Mesenteric fat pad (tissue), 1 donor: ENCODE measurements at places on chromosomes 12 and 14. TPM values are rescaled to one million over a fixed set of nuclear protein-coding genes. Genes with fewer than 3 reads are reported as not detected.

KRT74 gene
- total RNA-seq = not detected

DNA sequence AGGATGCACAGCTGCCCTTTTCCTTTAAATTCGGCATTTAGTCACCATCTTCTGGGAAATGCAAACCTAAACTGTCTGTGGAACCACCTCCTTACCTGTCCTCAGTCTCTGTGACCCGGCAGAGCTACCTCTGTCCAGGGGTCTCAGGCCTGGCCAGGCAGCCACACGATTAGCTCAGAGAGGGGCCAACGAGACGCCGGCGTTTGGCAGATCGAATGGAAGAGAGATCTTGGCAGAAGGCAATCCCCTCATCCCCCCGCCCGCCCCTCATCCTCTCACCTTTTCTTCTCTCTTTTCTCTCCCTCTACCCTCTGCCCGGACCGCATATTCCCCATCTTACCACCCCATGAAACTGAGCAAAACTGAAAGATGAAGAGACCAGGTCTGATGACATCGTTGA lies 101.0 kb downstream of the PIWIL1 start:
- DNase-seq = peak; percentile 49

TRPV4 gene
- 3.5 TPM for total RNA-seq

RPL10L gene
- not detected for total RNA-seq

KIF5A gene
- total RNA-seq = not detected

AMDHD1 gene
- 0.42 TPM for total RNA-seq
